ENCODE measurements at places on chromosomes 6 and 20. TPM values are rescaled to one million over a fixed set of nuclear protein-coding genes. Genes with fewer than 3 reads are reported as not detected.

Gene OR2B6
- total RNA-seq: 0.15 TPM

Gene CRISP2
- not detected for total RNA-seq

Gene ERVFRD-1
- not detected for total RNA-seq

Gene KHDC1
- total RNA-seq: 3.8 TPM

Gene CLDN20
- total RNA-seq: not detected

Gene BTBD3
- 16.7 TPM for total RNA-seq

Gene C6orf52
- 1.7 TPM for total RNA-seq

Gene ACTL10
- total RNA-seq: not detected

Gene GNAS-AS1
- not detected for total RNA-seq

Gene MEP1A
- not detected for total RNA-seq

Gene RIPK1
- 12.9 TPM for total RNA-seq

Gene RIPOR3
- 0.09 TPM for total RNA-seq

Gene FAM83C
- total RNA-seq: not detected

Gene BPIFA1
- not detected for total RNA-seq

Gene TGIF2
- 5.0 TPM for total RNA-seq

Gene TDRD6
- total RNA-seq: not detected

Gene HCK
- not detected for total RNA-seq

Gene GLP1R
- total RNA-seq: not detected

Gene ZC3H12D
- 0.20 TPM for total RNA-seq

Gene TTBK1
- 0.03 TPM for total RNA-seq

Gene NRSN1
- not detected for total RNA-seq

Gene HLA-DQB2
- total RNA-seq: not detected

Gene MCHR2
- total RNA-seq: not detected

Gene RAB23
- 7.0 TPM for total RNA-seq

Gene MMP24
- 18.7 TPM for total RNA-seq

Gene RALGAPB
- total RNA-seq: 16.2 TPM

Gene KCNK15
- 0.62 TPM for total RNA-seq

Gene ID4
- total RNA-seq: 2.6 TPM

Gene SCGN
- not detected for total RNA-seq

Gene AGER
- 1.7 TPM for total RNA-seq

Gene PGC
- not detected for total RNA-seq

Gene MAP7
- 33.6 TPM for total RNA-seq

Gene PSORS1C1
- 3.3 TPM for total RNA-seq

Gene SLC22A7
- total RNA-seq: not detected

Gene FILIP1
- total RNA-seq: 0.48 TPM

Gene C2
- total RNA-seq: 0.66 TPM

Gene EEF1A1
- 7,697 TPM for total RNA-seq

Gene KCNK16
- total RNA-seq: not detected

Gene CSTF1
- 39.5 TPM for total RNA-seq

Gene SDCBP2
- 1.1 TPM for total RNA-seq

Gene ULBP1
- 0.97 TPM for total RNA-seq

Gene REPS1
- total RNA-seq: 20.1 TPM

Gene ROS1
- total RNA-seq: 0.18 TPM

Gene THBD
- 23.8 TPM for total RNA-seq

Gene AVP
- total RNA-seq: not detected

Gene BCAS1
- 0.53 TPM for total RNA-seq

Gene ZFP57
- total RNA-seq: not detected

Gene ALDH8A1
- 0.40 TPM for total RNA-seq

Gene PAK5
- not detected for total RNA-seq

All from A549 treated with CpdA at 1 μM for 4 hours (cell line).